Stomach (tissue), 19 donors: ENCODE measurements at places on chromosomes 3 and 15. TPM values are rescaled to one million over a fixed set of nuclear protein-coding genes. Genes with fewer than 3 reads are reported as not detected.

DNA sequence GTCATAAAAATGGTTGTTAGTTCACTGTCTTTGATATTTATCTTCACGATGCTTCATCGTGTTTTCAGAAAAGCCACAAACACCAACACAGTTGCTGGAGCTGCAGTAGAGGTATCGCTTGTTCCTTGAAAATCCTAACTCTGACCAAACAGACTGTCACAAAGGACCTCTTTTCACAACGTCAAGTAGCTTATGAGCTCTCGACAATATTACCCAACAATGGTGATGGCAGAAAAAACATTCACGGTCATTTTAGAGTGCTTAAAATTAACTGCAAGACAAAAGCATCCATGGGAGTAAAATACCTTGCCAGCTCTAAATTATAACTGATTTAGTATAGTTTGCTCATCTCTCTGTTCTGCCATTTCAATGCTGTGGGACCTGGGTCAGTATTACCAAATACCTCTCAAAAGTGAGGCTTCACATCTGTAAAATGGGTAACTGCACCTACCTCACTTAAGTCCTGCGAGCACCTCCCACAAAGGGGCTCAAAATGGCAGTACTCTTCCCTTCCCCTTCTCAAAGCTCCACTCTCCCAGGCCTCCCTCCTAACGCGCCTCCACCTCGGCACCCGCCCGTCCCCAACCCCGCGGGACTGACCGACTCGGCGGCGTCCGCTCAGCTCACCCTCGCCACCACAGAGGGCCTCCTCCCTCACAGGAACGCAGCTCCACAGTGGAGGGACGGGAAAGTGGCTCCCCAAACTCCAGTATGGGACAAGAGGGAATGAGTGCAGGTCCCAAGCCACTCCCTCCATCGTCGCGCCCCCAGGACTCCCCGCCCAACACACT lies 546 bp downstream of the TRIM59 start:
- no peaks in the 10 kb centered on the region for H3K27me3 ChIP-seq
- no peaks in the 10 kb centered on the region for H3K4me1 ChIP-seq
- no peaks in the 10 kb centered on the region for H3K36me3 ChIP-seq
- DNase-seq: no peak
- peak overlapping the region; percentile 57 for H3K4me3 ChIP-seq

DNA sequence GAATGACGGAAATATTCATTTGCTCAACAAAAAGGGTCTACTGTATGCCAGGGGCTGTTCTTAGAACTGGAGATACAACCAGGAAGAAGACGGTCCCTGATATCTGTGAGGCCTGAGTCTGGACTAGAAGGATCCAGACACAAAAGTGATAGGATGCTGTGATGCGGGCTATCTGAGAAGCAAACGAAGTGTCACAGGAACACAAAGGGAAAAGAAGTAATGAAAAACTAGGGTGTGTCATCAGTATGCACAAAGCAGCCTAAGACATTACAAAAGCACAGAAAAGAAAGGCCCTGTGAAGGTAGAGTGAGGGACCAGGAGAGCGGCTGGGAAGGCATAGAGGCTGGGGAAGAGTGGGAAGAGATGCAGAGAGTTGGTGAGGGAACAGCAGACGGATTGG lies 63.3 kb upstream of the C3orf80 start:
- DNase-seq: no peak
- no peaks in the 10 kb centered on the region for H3K27me3 ChIP-seq
- no peak overlapping the region for H3K4me3 ChIP-seq

DNA sequence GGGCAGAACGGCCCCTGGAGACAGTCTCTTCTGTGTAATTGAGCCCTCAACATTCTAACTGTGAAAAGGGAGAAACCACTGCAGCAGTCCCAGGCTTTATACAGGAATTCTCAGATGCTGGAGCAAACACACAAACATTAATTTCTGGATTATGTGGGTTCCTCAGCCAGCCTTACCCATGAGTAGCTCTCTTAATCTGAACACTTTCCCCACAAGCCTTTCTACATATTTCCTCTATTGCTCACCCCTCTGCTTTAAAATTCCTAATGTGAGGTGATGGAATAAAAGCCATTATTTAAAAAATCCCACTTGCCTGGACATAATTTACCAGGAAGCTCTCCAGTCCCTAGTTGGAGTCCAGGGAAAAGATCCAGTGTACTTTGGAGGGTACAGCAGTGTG lies 139.0 kb downstream of the CTNNB1 start:
- no peaks in the 10 kb centered on the region for H3K27me3 ChIP-seq
- H3K36me3 ChIP-seq: no peaks in the 10 kb centered on the region
- DNase-seq: no peak
- no peak overlapping the region for H3K4me3 ChIP-seq

DNA sequence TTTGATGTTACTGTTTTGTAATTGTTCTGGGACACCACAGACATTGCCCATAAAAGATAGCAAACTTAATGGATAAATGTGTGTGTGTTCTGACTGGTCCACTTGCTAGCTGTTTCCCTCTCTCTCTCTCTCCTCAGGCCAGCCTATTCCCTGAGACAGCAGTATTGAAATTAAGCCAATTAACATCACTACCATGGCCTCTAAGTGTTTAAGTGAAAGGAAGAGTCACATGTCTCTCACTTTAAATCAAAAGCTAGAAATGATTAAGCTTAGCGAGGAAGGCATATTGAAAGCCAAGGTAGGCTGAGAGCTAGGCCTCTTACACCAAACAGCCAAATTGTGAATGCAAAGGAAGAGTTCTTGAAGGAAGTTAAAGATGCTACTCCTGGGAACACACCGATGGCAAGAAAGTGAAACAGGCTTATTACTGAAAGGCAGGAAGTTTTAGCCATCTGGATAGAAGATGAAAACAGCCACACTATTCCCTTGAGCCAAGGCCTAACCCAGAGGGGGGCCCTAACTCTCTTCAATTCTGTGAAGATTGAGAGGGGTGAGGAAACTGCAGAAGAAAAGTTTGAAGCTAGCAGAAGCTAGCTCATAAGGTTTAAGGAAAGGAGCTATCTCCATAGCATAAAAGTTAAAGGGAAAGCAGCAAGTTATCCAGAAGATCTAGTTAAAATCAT lies 295.1 kb downstream of the CHST2 start:
- no peak for DNase-seq
- H3K36me3 ChIP-seq: no peaks in the 10 kb centered on the region
- H3K4me1 ChIP-seq: no peaks in the 10 kb centered on the region
- H3K27me3 ChIP-seq: no peaks in the 10 kb centered on the region

DNA sequence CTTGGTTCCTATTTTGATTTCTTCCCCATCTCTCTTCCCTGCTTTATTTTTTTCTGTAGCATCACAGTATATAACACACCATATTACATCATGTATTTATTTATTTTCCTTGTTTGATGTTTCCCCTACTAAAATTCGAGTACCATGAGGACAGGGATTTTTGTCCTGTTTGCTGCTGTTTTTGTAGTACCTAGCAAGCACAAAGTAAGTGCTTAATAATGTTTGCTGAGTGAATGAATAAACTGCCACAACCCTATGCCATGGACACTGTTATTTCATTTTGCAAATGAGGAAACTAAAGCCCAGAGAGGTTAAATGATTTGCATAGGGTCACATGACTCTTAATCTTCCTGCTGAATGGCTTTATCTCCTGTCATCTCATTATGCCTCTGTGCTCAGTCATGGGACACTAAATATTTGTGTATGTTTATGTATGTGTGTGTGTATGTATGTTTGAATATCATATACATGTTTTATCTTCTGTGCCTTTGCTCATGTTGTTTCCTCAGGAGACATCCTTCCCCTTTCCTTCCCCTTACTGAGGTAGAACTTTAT lies 26.1 kb upstream of the MGA start:
- H3K27me3 ChIP-seq: no peaks in the 10 kb centered on the region
- H3K4me1 ChIP-seq: peaks cover 22% of the 10 kb centered on the region
- H3K4me3 ChIP-seq: no peak overlapping the region
- H3K27ac ChIP-seq: no peak overlapping the region

DNA sequence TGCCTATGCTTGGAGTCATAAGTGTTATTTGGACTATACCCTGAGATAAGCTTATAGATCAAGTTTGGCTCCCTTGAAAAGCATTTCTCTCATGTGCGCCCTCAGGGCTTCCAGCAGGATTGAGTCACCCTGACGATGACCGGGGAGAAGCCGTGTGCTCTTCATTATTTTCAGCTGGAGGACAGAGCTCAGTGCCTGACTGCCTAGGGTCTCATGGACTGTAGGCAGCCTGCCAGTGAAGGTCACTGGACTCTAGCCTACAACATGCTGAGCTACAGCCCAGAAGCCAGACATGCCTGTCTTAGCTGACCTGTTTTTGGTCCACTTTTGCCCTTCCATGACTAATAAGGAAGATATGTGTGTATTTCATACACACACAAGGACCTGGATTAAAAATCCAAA lies 31.6 kb upstream of the NUDT16 start:
- H3K27ac ChIP-seq: no peak overlapping the region
- no peaks in the 10 kb centered on the region for H3K36me3 ChIP-seq
- peaks cover 14% of the 10 kb centered on the region for H3K4me1 ChIP-seq
- H3K4me3 ChIP-seq: no peak overlapping the region

GRCh38 chr3:122929188-122930062 lies 98.1 kb downstream of the SEMA5B start:
- H3K27ac ChIP-seq: no peak overlapping the region
- no peaks in the 10 kb centered on the region for H3K4me1 ChIP-seq
- no peak overlapping the region for H3K4me3 ChIP-seq
- H3K36me3 ChIP-seq: no peaks in the 10 kb centered on the region

DNA sequence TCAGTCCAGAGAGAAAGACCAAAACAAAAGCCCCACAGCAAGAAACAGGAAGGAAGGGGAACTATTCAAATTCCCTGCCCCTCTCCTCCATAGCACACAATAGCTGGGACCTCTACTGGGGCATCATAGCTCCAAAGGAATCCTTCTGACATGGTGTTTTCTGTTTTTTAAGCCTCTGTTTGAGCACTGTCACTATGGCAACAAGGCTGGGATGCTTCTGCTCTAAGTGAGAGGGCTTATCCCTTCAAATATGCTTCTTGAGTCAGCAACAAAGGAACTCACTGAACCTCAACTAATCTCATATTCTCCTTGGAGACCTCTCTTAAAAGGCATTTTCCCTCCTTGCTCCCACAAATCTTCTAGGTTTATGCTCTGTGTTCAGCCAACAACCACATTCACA lies 40.5 kb downstream of the MYLK start:
- no peak overlapping the region for H3K4me3 ChIP-seq
- no peak overlapping the region for H3K27ac ChIP-seq
- no peaks in the 10 kb centered on the region for H3K36me3 ChIP-seq

GRCh38 chr3:102238362-102238761 lies 196.5 kb upstream of the ZPLD1 start:
- no peak overlapping the region for H3K4me3 ChIP-seq
- H3K36me3 ChIP-seq: no peaks in the 10 kb centered on the region
- DNase-seq: peak; percentile 72
- H3K27ac ChIP-seq: no peak overlapping the region

DNA sequence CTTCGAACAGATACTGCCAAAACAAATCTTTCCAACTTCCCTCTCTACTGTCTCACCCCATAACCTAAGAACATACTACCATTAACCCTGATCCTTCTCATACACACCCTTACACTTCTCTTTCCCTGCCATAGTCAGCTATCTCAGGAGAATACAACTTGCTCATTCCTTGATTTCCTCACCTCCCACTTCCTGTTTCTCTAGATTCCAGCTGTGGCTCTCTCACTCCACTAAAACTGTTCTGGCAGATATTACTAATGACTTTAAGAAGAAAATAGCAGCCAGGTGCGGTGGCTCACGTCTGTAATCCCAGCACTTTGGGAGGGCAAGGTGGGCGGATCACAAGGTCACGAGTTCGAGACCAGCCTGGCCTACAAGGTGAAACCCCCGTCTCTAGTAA lies 4.6 kb downstream of the LSG1 start:
- H3K4me1 ChIP-seq: peaks cover 18% of the 10 kb centered on the region
- no peak for DNase-seq
- no peak overlapping the region for H3K4me3 ChIP-seq
- peaks cover 69% of the 10 kb centered on the region for H3K36me3 ChIP-seq
- H3K27me3 ChIP-seq: no peaks in the 10 kb centered on the region

- peaks cover 30% of the 10 kb centered on the region for H3K4me1 ChIP-seq
- no peaks in the 10 kb centered on the region for H3K36me3 ChIP-seq
- no peak overlapping the region for H3K4me3 ChIP-seq
- DNase-seq: peak; percentile 72
- peak overlapping the region; percentile 55 for H3K27ac ChIP-seq
- H3K27me3 ChIP-seq: no peaks in the 10 kb centered on the region
These were observed 41.0 kb downstream of the BCL2L10 start for GRCh38 chr15:52071570-52071969.

GRCh38 chr3:70006089-70006488 lies 6.6 kb downstream of the SAMMSON start:
- no peak for DNase-seq
- H3K36me3 ChIP-seq: no peaks in the 10 kb centered on the region

DNA sequence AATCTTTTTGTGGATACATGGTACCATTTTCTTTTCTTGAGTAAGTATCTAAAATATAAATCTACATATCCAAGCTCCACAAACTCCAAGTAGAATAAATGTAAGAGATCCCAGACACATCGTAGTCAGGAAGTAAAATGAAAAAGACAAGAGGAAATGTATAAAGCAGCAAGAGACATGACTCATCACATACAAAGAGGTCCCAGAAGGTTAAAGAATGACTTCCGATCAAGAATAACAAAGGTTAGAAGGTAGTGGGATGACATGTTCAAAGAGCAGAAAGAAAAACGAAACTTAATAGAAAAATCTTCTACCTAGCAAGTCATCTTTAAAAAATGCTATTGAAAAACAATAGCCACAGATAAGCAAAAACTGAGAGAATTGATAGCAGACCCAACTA lies 705.8 kb downstream of the NR2F2 start:
- no peak for DNase-seq
- no peak overlapping the region for H3K27ac ChIP-seq
- no peak overlapping the region for H3K4me3 ChIP-seq
- H3K27me3 ChIP-seq: no peaks in the 10 kb centered on the region
- H3K36me3 ChIP-seq: no peaks in the 10 kb centered on the region

SERINC4 gene
- not detected for total RNA-seq

BLM gene
- total RNA-seq: 10.5 TPM

CATSPER2 gene
- 0.45 TPM for total RNA-seq

AADACL2 gene
- 0.92 TPM for total RNA-seq

ZNF501 gene
- 7.2 TPM for total RNA-seq

TSEN2 gene
- total RNA-seq: 43.0 TPM

CA12 gene
- 14.3 TPM for total RNA-seq

SCN5A gene
- total RNA-seq: not detected

TMEM212 gene
- total RNA-seq: not detected
